ENCODE measurements at places on chromosomes 12 and 14. TPM values are rescaled to one million over a fixed set of nuclear protein-coding genes. Genes with fewer than 3 reads are reported as not detected.

DNA sequence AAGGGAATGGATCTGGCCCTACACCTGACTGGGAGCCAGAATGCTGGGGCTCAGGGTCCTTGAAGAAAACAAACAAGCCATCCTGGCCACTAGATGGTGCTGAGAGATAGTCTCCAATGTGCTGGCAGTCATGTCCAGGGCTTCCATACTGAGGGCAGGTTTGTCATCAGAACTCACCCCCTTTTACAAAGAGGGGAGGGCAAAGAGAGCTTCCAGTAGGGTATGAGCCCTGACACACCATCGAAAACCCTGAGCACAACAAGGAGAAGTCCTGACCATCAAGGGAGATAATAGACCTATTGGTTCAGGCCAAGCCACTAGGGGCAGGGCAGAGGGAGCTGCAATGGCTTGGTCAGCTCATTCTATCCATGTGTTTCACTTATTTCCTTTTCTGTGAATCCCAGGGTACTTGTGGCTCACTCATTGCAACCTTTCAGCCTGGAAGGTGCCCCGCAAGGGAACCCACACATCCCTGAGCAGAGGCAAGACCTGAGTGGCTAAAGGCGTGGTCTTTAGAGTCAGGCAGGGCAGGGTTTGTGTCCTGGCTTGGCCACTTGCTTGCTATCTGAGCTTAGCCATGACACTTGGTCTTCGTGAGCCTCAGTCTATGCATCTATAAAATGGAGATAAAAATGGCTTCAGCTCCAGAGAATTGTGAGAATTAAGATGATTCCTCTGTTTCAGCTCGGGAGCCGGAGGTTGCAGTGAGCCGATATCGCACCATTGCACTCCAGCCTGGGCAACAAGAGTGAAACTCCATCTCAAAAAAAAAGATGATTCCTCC lies 6.2 kb upstream of the PLEKHH1 start:
- DNase-seq = peak; percentile 46

Gene CLEC14A
- total RNA-seq = 73.8 TPM

DNA sequence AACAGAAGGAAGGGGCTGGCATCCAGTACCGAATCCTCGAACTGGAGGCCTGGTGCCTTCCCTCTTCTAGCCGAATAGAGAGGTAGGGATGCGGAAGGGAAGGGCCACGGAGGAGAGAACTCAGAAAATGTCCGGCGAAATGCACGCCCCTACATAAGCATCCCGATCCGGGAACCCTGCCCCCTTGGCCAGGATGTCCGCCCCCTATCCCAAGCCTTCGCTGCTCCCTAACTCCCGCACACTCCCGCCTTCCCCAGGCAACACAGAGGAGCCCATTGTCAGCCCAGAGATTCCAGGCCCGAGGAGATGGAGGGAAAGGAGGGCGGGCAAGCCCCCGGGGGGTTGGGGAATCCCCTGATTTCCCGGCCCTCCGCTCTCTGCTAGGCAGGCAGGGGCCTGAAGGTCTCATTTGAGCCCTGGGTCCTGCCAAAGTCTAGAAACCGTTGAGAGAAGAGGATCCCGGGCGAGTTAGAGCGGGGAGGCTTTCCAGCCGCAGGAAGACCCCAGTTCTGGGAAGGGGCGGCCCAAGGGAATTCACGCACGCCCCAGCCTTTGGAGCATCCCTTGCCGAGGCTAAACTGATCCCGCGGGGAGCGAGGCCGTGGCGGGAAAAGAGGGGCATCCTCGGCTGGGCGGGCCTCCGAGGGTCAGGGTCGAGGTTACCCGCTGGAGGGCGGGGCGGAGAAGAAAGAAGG lies 569 bp upstream of the ARHGEF40 start:
- DNase-seq = no peak

- DNase-seq = no peak
Observed at GRCh38 chr12:112018571-112019237, 5.5 kb downstream of the ERP29 start.

GRCh38 chr12:21336656-21337055 lies 1.9 kb upstream of the SLCO1A2 start:
- no peak for DNase-seq

DNA sequence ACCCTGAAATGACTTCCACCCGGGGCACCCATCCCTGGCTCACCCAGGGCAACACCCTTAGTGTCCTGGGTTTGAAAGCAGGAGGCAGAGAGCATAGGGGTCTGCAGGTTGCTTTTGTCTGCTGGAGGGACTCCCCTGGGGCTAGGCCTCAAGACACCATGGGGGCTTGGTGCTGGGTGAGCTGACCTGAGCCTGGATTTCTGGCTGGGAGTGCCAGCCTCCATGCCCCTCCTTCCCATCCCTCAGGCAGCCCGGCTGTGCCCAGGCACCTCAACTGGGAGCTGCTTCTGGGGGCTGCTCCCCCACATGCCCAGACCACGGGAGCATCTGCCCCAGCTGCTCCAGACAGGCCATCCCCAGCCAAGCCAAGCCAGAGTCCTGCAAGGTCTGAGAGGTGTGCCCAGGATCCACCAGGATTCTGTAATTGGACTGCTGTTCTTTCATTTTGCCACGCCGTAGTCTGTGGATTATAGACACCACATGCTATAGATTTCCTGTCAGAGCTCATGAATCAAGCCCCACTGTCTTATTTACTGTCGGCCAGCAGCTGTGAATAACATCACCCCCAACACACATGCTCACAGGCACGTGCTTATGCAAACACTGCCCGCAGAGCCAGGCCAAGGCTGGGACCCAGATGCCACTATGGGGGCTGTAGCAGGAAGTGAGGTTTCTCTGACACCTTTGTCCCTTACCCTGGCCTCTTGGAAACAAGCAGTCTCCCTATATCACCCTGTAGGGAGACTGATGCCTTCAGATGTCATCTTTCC lies 29.4 kb upstream of the ESRRB start:
- no peak for DNase-seq

Gene SDR9C7
- total RNA-seq = not detected

GRCh38 chr12:122975790-122976647 lies 975 bp downstream of the OGFOD2 start:
- DNase-seq = no peak

DNA sequence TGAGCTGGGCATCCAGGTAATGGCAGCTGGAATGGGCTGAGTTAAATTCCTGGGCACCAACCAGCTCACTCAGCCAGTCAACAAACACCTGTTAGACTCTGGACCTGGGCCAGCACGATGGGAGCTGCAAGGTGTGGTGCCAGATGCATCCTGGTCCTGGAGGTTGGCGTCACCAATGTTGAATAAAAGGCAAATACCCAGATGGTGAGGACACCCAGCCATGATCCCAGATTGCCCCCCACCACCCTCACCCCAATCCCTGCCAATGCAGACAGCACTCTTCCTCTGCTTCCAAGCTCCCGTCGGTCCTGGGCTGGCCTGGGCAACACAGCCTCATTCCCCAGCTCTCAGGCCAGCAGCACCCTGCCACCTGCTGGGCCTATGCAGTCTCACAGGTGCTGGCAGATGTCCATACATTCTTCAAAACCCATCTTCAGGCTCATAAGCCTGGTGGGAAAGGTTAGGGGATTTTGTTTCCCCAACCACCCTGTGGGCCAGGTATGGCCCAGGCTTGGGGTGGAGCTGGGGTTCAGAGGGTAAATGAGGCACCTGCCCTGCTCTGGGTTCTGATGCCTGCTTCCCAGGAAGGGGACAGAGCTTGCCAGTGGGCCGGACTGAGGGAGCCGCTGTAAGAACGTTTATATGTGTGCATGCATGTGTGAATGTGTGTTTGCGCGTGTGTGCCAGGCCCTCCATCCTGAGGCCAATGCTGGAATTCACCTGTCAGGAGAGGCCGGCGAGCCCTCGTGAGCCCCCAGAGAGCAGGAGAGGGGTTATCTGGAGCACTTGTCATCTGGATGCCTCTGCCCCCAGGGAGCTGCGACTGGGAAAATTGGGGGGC lies 58.0 kb downstream of the LGMN start:
- DNase-seq = no peak

- no peak for DNase-seq
Observed at GRCh38 chr12:49146406-49146805, 15.2 kb upstream of the TUBA1B start.

Gene KERA
- 0.13 TPM for total RNA-seq

Gene SOAT2
- total RNA-seq = not detected

DNA sequence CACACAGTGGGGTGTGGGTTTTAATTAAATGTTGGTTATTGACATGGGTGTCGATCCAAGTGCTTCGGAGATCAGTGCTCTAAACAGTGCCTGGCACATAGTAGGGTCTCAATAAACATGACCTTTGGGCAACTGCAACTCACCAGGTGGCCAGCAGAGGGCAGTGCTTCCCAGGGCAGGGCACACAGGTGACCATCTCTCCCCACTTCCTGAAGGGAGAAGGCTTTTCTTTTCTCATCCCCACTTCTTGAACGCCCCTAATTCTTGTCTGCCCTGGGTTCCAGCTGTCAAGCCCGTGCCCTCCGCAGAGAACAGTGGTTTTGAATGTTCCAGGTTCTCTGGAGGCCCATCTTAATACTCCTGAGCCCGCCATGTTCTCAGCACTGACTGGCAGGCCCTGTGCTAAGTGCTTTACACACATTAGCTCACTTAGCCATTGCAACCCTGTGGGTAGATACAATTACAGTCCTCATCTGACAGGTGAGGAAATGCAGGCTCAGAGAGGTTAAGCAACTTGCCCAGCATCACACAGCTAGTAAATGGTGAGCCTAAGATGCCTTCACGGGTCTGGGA lies 16.3 kb downstream of the RAPGEF3 start:
- DNase-seq = no peak

DNA sequence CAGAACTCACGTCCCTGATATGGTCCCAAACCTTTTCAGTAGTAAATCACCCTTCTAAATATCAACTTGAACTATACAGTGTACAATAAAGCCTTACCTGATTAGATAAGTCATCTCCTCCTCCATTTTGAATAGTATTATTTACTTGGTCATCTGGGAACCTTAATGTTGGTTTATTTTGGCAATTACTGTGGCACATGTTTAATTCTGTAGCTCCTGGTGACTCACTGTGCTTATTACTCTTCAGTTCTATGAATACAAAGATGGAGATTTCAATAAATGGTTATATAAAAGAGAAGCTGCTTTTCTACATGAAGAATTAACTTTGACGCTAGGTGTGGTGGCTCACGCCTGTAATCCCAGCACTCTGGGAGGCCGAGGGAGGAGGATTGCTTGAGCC lies 25.4 kb downstream of the MIS18BP1 start:
- no peak for DNase-seq

DNA sequence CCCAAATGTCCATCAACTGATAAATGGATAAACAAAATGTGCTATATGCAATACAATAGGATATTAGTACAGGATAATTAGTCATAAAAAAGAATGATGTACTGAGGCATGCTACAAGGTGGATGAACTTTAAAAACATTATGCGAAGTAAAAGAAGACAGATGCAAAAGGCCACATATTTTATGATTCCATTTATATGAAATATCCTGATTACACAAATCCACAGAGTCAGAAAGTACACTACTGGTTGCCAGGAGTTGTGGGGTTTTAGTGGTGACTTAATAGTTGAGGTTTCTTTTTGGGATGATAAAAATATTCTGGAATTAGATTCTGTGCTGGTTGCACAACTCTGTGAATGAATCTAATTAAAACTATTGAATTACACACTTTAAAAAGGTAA lies 12.6 kb downstream of the TRIM9 start:
- no peak for DNase-seq

DNA sequence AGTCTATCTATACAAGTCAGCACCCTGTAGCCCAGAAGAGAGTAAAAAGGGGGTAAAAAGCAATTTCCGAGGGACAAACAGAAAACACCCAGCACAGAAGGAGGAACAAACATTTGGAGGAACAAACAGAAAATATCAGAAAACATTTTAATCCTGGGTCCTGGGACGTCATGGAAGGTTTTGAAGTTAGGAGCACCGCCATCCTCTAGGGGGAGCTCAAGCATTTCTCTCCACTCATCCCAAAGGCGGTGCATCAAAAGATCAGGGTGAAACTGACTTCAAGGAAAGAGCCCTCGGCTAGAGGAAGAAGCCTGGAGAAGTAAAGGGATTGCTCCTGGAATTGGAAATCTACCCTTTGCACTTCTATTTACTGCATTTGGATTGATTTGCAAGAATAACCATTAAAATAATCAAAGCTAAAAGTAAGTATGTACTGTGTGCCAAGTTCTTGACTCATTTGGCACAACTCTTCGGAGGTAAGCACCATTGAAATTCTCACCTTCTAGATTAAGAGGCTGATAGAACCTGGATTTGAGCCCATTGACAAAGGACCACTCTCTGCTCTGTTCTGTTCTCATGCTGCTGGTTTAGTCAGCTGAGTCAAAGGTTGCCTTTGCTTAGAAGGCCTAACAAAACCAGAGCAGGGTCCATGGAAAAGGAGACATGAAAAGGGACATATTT lies 17.2 kb upstream of the POC1B start:
- peak; percentile 89 for DNase-seq

Data from left lung (tissue), 14 donors.